GM23338 (cell line): ENCODE measurements at places on chromosomes 2 and 18. TPM values are rescaled to one million over a fixed set of nuclear protein-coding genes. Genes with fewer than 3 reads are reported as not detected.

DNA sequence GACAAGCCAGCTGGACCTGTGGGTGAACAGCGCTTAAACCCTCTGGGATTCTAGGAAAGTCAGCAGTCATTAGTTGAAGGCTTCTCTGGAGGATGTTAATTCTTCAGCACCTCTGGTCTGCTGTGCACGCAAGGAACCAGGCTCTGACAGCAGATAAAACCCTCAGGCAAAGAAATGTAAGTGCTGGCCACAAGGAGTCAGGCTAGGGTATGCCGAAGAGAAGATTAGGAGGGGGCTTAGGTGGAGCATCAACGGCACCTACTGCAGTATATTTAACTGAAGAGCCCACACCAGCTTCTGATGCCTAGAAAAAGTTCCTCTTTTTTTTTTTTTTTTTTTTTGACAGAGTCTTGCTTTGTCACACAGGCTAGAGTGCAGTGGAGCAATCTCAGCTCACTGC lies 304.2 kb upstream of the MC4R start:
- peak; percentile 78 for DNase-seq
- no peaks in the 10 kb centered on the region for H3K36me3 ChIP-seq
- H3K27ac ChIP-seq, result no peak overlapping the region
- H3K4me1 ChIP-seq, result no peaks in the 10 kb centered on the region
- no peak overlapping the region for H3K4me3 ChIP-seq
- H3K27me3 ChIP-seq, result no peaks in the 10 kb centered on the region

- H3K36me3 ChIP-seq, result no peaks in the 10 kb centered on the region
- no peak for DNase-seq
- no peaks in the 10 kb centered on the region for H3K4me1 ChIP-seq
- H3K27me3 ChIP-seq, result no peaks in the 10 kb centered on the region
- H3K27ac ChIP-seq, result no peak overlapping the region
- no peak overlapping the region for H3K4me3 ChIP-seq
Observed at GRCh38 chr2:126736133-126736874, 80.3 kb downstream of the GYPC start.

DPP4 gene
- total RNA-seq, result 2.8 and 4.1 TPM in 2 replicates

ST6GAL2 gene
- 23.2 and 25.7 TPM in 2 replicates for total RNA-seq

GRCh38 chr2:25537526-25537925 lies 135.9 kb downstream of the DTNB start:
- H3K36me3 ChIP-seq, result no peaks in the 10 kb centered on the region
- no peaks in the 10 kb centered on the region for H3K27me3 ChIP-seq
- H3K4me3 ChIP-seq, result no peak overlapping the region
- DNase-seq, result no peak
- no peaks in the 10 kb centered on the region for H3K4me1 ChIP-seq

TCF23 gene
- 0.07 TPM in 1 of 2 replicates, not detected in the other for total RNA-seq

DNA sequence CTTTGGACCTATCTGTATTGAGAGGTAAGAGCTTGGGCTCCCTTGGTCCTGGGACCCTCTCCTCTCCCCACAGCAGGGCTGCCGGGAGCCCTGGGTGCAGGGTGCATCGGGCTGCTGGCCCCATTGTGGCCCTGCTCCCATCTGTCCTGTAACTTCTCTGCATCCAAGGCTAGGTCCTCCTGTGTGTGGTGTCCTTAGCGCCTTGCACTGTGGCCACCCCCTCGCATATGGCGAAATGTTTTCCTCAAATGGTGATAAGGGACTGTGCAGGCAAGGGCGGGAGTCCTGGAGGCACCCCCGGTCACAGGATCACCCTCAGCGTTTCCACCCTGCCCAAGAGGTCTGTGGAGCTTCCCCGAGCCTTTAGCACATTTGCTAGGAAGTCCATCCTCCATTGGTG lies 208.2 kb downstream of the SH3RF3 start:
- no peaks in the 10 kb centered on the region for H3K27me3 ChIP-seq
- no peaks in the 10 kb centered on the region for H3K36me3 ChIP-seq
- no peak overlapping the region for H3K27ac ChIP-seq
- no peak overlapping the region for H3K4me3 ChIP-seq
- no peaks in the 10 kb centered on the region for H3K4me1 ChIP-seq
- no peak for DNase-seq

DNA sequence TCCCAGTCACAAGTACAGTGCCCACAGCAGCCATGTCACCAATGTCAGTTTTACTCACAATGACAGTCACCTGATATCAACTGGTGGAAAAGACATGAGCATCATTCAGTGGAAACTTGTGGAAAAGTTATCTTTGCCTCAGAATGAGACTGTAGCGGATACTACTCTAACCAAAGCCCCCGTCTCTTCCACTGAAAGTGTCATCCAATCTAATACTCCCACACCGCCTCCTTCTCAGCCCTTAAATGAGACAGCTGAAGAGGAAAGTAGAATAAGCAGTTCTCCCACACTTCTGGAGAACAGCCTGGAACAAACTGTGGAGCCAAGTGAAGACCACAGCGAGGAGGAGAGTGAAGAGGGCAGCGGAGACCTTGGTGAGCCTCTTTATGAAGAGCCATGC lies 31.3 kb downstream of the COX7A2L start:
- H3K36me3 ChIP-seq, result peaks cover 34% of the 10 kb centered on the region
- no peaks in the 10 kb centered on the region for H3K4me1 ChIP-seq
- H3K27me3 ChIP-seq, result no peaks in the 10 kb centered on the region
- DNase-seq, result no peak

MC5R gene
- total RNA-seq, result 0.54 TPM in 1 of 2 replicates, not detected in the other

DNA sequence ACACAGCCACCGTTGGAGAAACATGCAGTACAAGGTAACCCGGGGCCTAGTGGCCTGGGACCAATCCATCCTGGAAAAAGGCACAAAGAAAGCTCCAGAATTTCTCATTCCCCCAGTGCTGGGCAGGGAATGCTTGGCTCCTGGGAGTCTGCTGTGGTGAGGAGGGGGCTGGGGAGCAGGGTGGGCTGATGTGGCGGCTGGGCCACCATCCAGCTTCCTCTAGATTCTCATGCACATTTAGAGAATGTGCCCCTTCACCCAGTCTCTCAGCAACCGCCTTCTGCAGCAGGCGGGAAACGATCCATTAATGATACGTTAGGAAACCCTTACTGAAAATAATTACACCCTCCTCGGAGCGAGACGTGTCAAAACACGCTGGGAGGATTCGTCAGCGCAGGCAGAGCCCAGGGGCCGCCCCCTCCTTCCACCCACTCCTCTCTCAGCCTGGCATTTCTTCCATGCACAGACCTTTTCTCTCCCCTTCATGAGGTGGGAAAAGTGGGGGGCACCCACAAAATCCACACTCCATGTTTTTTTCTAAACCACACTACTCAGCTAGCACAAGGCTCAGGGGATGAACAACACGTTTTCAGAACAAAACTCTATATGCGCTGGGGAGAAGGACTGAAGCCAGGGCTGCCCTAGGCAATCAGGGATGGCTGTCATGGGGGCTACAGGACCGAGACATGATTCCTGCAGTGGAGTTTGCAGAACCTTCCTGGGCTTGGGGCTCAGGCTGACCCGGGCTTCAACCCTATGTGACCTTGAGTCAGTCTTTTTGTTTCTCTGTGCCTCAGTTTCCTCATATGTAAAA lies 56.1 kb upstream of the SMAD7 start:
- no peaks in the 10 kb centered on the region for H3K27me3 ChIP-seq
- H3K36me3 ChIP-seq, result no peaks in the 10 kb centered on the region
- H3K4me1 ChIP-seq, result peaks cover 10% of the 10 kb centered on the region
- no peak overlapping the region for H3K4me3 ChIP-seq
- DNase-seq, result peak; percentile 30

GRCh38 chr2:238380336-238380735 lies 46.4 kb upstream of the ASB1 start:
- H3K27me3 ChIP-seq, result no peaks in the 10 kb centered on the region
- no peak for DNase-seq
- H3K4me1 ChIP-seq, result peaks cover 6% of the 10 kb centered on the region
- no peaks in the 10 kb centered on the region for H3K36me3 ChIP-seq
- peak overlapping the region; percentile 1; the same call in 1 of the 2 replicates for H3K27ac ChIP-seq

RAB6C gene
- not detected in 2 replicates for total RNA-seq
